ENCODE measurements at places on chromosomes 4 and X. TPM values are rescaled to one million over a fixed set of nuclear protein-coding genes. Genes with fewer than 3 reads are reported as not detected.

GC gene
- 0.40 TPM for total RNA-seq

DNA sequence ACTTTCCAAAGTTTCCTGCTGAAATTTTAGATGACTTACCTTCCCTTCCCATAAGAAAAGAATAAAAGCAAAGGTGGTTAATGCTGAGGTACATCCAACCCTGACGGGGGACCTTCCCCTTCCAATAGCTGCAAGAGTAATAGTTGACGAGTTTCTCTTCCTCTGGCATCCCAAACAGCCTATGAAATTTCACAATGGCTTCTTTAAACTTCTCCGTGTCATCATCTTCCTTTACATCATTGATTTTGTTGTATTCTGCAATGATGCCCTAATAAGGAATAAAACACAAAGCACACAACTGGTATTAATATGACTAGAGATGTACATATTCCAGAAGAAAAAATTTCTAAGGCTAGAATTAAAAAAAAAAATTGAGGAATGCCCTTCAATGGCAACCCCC lies 76.6 kb downstream of the TBC1D9 start:
- no peak for ATAC-seq

- no peak for ATAC-seq
Observed at GRCh38 chr4:69066945-69067344, 29.3 kb upstream of the UGT2B7 start.

DNA sequence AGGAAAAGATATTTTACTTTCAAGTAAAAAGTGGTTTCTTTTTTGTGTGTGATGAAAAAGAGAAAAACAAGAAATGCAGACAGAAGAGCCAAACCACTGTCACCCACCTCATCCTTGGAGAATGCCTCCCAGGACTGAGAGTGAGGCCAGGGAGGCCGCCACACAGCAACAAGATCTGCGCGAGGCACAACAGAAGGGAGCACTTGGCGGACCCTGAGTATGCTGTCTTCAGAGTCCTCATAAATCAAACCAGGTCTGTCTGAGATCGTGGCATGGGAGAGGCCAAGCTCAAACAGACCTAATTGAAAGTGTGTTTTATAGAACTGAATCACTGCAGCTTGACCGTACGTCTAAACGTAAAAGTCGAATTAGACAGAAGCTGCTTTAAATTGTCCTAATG lies 134.3 kb upstream of the VCX2 start:
- ATAC-seq: no peak

DNA sequence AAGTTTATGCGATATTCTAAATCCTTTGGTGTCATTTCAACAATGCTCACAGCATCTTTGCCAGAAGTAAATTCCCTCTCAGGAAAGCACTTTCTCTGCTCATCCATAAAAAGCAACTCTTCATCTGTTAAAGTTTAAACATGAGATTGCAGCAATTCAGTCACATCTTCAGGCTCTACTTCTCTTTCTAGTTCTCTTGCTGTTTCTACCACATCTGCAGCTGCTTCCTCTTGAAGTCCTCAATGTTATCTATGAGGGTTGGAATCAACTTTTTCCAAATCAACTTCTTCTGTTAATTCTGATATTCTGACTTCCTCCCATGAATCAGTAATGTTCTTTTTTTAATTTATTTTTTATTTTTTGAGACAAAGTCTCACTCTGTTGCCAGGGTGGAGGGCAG lies 100.9 kb downstream of the LCORL start:
- no peak for ATAC-seq

GPR119 gene
- not detected for total RNA-seq

GRCh38 chrX:80879916-80880315 lies 70.2 kb upstream of the BRWD3 start:
- ATAC-seq: no peak

GRCh38 chr4:8215641-8216442 lies 16.8 kb downstream of the SH3TC1 start:
- ATAC-seq: no peak

GRCh38 chr4:46123913-46124755 lies at the start of gene GABRG1:
Gene GABRG1, minus strand, starts transcription at chr4:46124054. Its CDS starts 141 bp downstream, at chr4:46123913.
- no peak for ATAC-seq
